ENCODE measurements at places on chromosomes 12 and 14. TPM values are rescaled to one million over a fixed set of nuclear protein-coding genes. Genes with fewer than 3 reads are reported as not detected.

DNA sequence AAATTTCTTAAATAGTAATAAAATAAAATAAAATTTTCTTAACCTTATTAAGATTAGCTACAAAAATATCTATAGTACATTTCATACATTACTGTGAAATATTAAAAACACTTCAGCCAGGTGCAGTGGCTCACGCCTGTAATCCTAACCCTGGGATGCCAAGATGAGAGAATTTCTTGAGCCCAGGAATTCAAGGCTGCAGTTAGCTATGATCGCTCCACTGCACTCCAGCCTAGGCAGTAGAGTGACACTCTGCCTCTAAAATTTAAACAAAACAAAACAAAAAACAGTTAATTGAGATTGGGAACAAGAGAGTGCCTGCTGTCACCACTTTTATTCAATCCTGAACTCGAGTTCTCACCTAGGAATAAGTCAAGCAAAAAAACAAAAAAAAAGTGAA is 95.0 kb upstream of the CPNE8 start:
- no peak for DNase-seq

- peak; percentile 50 for DNase-seq
These were observed at the start of gene TGFB3 for GRCh38 chr14:75981426-75982265. TSS of gene TGFB3 (minus strand) at chr14:75981995. CDS start at chr14:75980893, 1,102 bp downstream.

DNA sequence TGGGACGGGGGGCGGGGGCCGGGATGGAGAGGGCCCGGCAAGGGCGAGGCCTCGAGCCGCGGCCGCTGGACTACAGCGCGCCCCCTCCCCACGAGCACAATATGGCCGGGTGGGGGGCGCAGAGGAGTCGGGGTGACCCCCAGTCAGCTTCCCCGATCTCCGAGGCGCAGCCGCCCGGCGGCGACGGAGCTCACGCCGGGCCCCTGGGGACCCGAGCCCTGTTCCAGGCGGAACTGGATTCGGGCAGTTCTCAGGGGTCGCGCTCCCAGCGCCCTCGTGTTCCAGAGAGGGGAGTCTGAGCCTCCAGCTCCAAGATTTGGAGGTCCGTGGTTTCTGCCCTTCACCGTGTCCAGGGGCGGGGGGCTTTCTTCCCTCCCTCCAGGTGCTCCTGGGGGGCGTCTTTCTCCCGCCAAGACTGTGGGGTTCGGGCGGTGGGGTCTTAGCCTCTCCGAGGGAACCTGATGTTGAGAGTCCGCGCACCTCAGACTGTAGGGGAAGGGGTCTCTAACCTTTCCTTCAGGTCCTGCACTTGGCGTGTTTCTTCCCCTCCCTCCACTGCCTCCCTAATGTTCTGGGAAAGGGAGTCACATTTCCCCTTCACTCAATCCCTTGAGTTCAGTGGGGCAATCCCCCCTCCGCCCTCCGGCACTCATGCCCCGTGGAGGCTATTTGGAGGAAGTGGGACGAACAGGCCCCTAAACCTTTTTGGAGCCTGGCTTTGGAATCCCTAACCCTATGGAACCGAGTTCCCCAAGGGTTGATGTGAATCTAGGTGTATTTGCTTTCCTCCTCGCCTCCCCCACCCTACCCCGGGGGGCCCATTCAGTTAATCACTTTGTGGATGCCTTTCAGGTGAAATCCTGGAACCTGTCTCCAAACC is 584 bp downstream of the ACVR1B start:
- no peak for DNase-seq

GRCh38 chr14:61174441-61174891 is 106.7 kb downstream of the TMEM30B start:
- DNase-seq = no peak

DNA sequence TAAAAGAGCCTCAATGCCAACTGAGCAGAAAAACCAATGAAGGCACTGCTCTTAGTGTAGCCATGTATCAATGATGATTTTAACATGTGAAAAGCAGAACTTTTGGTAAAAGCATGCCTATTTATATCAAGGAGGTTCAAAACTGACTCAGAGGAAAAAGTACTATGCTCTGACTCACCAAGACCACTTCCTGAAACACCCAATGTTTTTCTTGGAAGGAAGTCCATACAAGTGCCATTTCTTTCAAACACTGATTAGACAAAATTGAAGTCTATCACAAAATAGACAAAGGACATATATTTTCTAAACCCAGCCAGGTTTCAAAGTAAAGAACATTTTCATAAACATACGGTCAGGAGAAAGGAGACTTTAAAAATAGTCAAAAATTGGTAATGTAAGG is 88.6 kb downstream of the EPS8 start:
- no peak for DNase-seq

Gene KCNJ8
- total RNA-seq = 5.9 TPM

GRCh38 chr14:66330916-66331315 is 155.3 kb upstream of the CCDC196 start:
- no peak for DNase-seq

DNA sequence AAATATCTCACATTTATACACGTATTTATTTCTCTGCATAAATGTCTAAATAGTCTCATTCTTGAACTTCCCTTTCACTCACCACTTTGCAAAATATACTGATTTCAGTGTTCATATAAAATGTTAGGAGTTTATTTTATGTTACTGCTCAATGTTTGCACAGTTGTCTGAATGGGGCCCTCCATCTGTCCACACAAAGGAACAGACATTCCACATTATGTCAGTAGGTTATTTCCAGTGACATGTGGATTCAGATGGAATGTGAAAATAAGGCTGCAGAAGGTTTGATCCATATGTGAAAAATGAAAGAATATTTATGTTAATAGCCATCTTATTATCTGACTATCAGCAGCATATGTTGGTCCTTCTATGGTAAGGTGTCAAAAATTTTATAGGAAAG is 994.4 kb upstream of the SEL1L start:
- no peak for DNase-seq

Gene TSHR
- total RNA-seq = under 0.01 TPM

Gene KRT77
- not detected for total RNA-seq

- DNase-seq = peak; percentile 15
These were observed 227.7 kb upstream of the CRY1 start for GRCh38 chr12:107320929-107321631.

- DNase-seq = no peak
These were observed 1021.5 kb downstream of the TMEM121 start for GRCh38 chr14:106547735-106548434.

DNA sequence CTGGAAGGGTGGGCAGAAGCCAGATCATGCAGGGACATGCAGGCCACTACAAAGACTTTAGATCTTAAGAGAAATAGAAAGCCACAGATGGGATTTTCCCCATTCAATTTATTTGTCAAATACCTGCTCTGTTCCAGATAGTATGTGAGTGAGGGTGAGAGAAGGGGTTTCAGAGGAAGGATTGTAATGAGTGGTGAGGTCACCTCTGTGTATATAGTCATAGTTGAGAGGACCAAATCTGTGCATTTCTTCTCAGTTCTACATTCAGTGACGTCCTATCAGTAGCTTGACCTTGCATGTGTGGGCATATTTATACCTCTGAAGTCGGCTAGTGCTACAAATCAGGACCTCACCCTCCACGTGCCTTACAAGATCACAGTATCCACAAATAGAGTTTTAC is 31.2 kb upstream of the RBM19 start:
- DNase-seq = no peak

Gene PIK3C2G
- total RNA-seq = 0.31 TPM

DNA sequence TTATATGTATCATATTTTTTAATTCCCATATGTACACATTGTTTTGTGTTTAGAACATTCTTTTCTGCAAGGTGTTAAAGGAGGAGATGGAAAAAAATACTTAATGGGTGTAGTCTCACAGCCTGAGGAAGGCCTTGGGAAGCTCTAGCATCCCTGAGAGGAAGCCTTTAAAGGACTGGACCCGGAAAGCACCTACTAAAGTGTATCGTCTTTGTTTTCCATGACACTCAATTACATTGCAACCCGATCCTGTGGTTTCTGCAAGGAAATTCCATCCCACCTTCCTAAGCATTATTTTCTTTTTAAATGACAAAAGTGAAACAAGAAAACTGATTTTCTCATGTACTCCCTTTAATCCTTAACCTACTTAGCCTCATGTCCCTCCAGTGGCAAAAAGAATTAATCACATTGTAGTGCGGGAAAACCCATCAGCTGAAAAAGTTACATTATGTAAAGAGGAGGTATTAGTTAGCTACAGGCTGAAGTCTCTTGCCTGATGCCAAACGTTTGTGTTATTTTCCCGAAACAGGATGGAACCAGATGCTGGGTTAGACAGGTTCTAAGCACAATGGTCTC is 147.8 kb upstream of the CPSF6 start:
- no peak for DNase-seq

GRCh38 chr12:106924268-106924861 is 31.3 kb upstream of the TMEM263 start:
- DNase-seq = no peak

DNA sequence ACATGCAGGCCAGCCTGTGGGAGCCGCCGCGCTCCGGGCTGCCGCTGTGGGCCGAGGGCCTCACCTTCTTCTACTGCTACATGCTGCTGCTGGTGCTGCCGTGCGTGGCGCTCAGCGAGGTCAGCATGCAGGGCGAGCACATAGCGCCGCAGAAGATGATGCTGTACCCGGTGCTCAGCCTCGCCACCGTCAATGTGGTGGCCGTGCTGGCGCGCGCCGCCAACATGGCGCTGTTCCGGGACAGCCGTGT is 2.9 kb downstream of the TMEM121 start:
- DNase-seq = no peak

Gene ACSS3
- 8.9 TPM for total RNA-seq

Gene RHEBL1
- 0.78 TPM for total RNA-seq

Gene ATF7IP
- total RNA-seq = 77.5 TPM

- DNase-seq = no peak
These were observed 1093.4 kb upstream of the FLRT2 start for GRCh38 chr14:84436528-84436927.
